ENCODE measurements at places on chromosomes 2 and 18. TPM values are rescaled to one million over a fixed set of nuclear protein-coding genes. Genes with fewer than 3 reads are reported as not detected.
A peak's percentile ranks its signal among the peaks of the same experiment; 100 is the strongest.

- DNase-seq: no peak
Observed at GRCh38 chr2:105544591-105545377, 145.9 kb upstream of the FHL2 start.

- peak; percentile 82 for DNase-seq
Observed at GRCh38 chr18:74499633-74500032, 3.5 kb downstream of the CNDP2 start.

GRCh38 chr18:74132201-74132600 lies 15.4 kb downstream of the FBXO15 start:
- no peak for DNase-seq

DNA sequence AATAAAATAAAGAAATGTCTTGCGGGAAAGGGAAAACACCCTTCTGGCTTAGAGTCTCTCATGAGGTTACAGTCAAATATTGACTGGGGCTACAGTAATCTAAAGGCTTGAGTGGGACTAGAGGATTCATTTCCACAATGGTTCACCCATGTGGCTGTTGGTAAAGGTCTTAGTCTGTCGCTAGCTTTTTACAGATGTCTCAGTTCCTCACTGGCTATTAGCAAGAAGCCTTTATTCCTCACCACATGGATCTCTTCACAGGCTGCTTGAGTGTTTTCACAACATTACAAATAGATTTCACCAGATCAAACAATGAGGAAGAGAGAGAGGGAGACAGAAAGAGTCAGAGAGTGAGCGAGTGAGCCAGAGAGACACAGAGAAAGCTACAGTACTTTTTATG lies 8.3 kb upstream of the ZC3H15 start:
- DNase-seq: no peak

Gene SP110
- total RNA-seq: 39.3 TPM

Gene HSPD1
- 110 TPM for total RNA-seq
